ENCODE measurements at places on chromosomes 13 and 19.

DNA sequence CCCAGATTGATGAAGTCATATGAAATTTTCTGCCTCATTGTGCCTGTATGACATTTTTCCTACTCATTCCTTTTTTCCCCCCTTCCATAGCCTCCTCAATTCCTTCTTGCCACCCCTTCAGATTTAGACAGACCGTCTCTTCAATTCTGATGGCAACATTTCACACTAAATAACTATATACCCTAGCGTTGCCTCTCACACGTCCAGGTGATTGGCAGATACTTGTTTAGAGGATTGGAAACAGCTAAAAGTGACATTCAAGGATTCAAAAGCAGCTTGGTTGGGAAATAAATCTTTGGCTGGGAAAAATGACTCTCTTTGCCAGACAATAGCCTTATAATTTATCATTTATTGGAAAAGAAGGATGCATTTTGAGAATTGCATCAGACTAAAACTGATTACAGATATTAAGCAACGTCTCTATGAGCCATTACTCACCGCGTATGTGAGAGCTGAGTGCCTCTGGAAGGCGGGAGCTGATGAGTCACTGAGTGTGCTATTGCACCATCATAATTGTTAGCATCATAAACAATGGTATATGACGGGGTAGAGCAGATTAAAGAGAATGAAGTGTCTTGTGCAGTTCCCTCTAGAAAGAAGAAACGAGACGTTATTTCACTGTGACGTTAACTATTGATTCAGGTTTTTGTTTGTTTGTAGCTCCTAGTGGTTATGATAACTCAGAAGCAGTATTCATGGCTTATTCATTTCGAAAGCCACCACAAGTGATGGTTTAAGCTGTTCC lies 61.1 kb upstream of the FAM216B start:
- DNase-seq: no peak

DNA sequence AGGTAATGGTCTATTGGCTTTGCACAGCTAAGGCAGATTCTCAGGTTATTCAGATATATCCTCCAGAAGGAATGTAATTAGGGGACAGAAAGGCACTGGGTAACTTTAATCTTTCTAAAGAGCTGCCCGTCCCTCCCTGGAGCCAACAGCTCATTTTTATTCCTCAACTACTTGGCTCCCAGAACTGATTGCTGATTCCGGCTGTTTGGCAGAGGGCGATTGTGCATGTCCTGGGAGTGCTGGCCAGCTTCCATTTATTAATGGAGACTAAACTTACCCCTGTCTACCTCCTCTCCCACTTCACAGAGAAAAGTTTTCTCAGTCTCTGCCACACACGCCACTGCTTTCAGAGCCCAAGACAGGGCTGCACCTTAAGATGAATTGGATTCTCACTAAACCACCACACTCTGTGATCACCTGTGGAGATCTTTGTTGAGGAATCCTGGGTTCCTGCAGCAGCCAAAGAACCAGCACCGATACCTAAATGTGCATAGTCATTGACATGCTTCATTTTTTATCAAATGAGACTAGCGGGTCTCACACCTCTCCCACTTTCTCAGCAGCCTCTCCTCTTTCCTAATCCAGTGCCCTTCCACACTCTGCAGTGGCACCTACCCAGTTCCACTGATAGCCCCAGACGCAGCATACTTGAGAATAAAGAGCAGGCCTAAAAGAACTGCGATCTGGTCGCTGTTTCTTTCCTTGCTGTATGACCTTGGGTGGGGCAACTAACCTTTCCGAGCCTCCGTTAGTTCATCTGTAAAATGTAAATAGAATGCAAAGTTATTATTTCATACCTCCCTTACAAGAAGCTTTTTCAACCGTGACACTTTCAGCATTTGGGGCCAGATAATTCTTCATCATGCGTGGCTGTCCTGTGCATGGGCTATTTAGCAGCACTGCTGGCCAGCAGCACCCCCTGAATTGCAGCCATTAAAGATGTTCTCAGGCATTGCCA lies 648.7 kb downstream of the UQCRFS1 start:
- no peak for DNase-seq

DNA sequence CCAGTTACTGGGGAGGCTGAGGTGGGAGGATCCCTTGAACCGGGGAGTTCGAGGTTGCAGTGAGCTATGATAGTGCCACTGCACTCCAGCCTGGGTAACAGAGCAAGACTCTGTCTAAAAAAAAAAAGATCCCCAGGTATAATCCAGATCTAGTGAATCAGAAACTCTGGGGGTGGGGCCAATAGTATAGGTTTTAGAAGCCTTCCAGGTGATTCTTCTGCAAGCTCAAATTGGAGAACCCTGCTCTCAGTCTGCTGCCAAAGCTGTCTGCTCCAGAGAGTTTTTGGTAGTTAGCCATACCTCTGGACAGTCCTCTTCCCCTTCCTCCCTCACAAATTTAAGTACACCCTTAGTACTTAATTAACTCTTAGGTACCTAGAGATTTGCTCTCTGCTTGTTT lies 28.0 kb downstream of the SERP2 start:
- no peak for DNase-seq

- DNase-seq: no peak
Measured at GRCh38 chr13:24459234-24459633, 53.3 kb downstream of the PARP4 start.

- DNase-seq: no peak
Measured at GRCh38 chr19:9673912-9674662, 813 bp downstream of the ZNF562 start.

- no peak for DNase-seq
Measured at GRCh38 chr13:105070452-105070851, 1465.0 kb downstream of the EFNB2 start.

DNA sequence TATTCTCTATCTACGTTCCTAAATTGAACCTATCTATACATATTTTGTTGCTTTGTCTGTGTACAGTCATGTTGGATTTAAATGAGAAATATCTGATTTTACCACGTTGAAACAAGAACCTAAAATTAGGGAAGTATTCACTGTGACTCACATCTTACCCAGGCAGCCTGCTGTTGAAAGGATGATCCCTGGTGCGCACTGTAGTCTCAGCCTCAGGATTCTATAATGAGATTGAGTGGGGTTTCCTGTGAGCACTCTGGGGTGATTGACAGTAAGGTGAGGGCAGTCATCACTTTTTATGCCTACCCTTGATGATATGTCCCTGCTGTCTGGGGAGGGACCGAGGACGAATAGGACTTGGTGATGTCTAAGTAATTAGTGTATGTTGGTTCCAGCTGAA lies 35.4 kb downstream of the PCCA start:
- DNase-seq: no peak

- no peak for DNase-seq
Measured at GRCh38 chr13:25890671-25891212, 161.1 kb downstream of the SHISA2 start.

- DNase-seq: no peak
Measured at GRCh38 chr13:48476215-48476614, 56.7 kb downstream of the RCBTB2 start.
